ENCODE measurements at places on chromosomes 13 and 19.

DNA sequence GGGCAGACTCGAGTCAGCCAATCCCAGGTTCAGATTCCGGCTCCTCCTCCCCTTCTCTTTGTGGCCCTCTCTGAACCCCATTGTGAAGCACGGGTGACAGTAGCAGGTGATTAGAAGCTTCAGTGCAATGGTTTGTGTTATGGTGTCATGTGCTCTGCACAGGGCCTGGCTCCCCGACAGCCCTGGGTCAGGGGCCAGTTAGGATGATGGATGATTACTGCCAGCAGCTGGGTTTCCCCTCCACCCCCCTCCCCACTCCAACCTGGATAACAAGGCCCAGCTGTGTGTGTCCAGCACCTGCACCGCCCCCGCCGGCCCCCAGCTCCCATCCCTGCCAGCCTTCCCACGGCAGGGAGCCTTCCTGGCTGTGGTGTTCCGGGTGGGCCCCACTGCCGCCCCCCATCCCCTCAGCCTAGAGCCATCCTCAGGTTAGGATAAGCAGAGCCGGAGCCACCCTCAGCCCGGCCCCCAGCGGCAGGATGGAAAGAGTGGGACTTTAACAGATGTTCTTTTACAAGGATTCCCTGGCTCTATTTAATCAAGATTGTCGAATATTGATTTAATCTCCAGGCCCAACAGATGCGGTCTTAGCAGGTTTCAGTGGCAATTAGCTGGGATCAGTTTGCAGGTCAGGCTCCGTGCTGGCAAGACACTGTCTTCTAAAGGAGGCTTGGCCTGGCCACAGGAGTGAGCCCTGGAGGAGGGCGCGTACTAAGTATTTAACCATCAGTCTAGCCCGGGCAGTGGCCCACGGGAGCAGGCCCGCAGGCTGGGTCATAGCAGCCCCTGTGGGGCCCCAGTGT, 156.2 kb downstream of the SIPA1L3 start:
- DNase-seq, result no peak

GRCh38 chr19:13430790-13431582, 75.3 kb downstream of the CACNA1A start:
- DNase-seq, result peak; percentile 11

GRCh38 chr19:4906963-4907362, 2.3 kb upstream of the UHRF1 start:
- no peak for DNase-seq

DNA sequence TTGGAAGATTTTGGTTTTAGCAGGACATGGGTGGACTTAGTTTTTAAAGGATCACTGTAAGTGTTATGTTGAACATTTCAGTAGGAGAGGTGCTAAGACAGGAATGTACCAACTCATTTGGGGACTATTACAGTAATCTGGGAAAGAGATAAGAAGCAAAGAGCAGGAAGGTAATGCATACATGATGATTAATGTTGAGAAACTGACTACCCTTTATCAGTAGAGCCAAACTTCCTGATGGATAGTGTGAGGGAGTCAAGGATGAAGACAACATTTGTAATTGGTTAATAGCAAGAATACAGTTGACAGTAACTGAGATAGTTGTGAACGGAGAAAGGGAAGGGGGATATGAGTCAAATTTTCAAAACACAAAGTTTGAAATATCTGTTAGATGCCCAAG, 421.9 kb upstream of the PRR20A start:
- no peak for DNase-seq

DNA sequence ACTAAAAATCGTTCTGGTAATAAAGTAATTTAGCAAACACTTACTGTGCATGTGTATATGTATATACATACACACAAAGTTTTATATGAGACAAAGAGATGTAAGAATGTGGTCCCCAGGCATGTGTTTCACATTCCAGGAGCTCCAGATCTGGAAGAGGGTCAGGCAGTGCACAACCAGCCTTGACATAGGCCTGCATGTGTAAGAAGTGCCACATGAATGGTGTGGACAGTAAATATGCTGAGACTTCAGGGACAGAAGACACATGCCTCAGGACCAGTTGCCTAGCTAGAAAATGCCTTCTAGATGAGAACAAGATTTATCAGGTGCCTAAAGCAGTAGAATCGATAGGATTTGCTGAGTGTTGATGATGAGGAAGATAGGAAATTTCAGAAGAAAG, 76.4 kb downstream of the FRY start:
- no peak for DNase-seq

- peak; percentile 14 for DNase-seq
Measured at GRCh38 chr13:74287724-74288169, 153.5 kb upstream of the KLF12 start.

DNA sequence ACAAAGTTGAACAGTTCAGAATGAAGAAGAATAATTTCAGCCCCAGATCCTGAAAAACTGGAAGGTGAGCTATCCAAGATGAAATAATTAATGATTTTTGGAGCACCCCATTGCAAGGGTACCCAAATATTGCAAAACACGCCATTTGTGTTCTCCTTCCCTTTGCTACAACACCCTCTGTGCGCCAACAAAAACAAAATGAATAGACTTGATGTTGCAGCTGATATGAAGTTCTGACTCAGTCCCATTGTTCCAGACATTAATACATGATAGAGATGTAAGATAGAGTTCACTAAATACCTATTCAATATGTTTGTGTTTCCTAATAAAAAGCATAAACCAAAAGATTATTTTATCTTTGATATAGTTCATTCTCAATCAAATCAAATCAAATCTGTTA, 287.5 kb upstream of the SOX21 start:
- no peak for DNase-seq

DNA sequence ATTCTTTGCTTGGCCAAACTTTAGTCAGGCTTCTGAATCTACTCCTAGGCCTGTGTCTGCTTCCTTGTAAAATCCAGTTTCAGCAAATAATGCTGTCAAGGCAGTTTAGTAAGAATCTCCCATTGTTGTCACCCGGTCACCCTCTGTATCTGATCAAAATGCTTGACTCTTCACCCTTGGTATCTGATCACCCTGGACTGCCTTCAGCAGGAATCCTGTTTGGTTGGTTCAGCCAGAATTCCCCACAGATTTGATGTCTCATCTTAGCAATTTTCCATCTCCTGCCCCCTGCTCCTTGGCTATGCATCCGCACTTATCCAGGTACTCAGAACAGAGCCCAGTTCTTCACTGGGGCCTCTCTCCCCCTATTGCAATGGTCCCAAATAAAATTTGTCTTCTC, 172.4 kb upstream of the UBL3 start:
- no peak for DNase-seq

DNA sequence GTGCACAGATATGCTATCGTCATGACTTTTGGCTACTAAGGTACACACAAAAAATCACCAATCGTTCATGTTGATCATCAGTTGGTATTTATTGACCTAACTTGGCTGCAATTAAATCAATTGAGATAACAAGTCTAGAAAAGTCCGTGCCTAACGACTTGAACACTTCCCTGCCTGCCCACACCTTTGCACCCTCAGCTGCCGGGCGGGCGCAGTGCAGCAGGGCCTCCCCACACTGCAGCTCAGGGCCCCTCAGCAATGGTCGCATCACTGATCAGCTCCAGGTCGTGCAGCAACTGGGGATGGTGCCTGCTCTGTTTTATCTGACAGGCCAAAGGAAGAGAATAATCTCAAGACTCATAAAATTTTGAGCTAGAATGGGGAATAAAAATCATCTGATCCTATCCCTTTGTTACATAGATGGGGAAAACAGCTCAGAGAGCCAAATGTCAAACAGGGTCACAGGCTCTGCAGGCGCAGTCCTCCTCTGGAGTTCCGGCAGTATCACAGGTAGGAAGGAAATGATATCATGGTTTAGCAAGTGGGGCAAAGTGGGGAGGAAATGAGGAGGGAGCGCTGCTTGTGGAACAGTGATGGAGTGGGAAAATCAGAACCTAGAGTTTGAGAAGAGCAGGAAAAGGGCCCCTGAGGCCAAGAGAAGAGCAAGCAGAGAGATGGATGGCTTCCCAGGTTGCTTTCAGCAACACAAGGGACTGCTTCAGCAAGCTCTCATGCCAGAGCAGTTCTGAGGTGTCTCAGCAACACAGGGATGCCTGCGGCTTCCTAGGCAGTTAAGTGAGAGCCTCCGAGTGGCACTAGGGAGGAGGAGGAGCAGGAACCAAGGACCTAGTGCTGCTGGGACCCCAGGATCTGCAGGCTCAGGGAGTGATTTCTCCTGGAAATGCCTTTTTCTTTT, 57.5 kb downstream of the SLC7A1 start:
- no peak for DNase-seq

DNA sequence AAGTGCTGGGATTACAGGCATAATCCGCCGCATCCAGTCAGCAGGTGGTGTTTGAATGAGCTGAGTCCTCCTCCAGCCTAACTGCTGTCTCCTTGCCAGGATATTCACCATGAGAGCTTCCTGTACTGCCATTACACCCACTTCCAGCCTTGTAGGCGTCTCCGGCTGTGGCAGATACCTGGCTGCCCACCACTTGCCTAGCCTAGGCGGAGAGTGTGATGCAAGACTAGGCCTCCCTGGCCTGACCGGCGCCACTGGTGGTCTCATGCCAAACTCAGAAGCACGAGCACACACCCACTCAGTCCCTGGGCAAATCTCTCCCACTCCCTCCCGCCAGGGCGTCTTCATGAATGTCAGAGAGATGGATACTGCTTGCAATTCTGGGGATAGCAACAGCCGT, 16.6 kb downstream of the IL12RB1 start:
- DNase-seq, result no peak

DNA sequence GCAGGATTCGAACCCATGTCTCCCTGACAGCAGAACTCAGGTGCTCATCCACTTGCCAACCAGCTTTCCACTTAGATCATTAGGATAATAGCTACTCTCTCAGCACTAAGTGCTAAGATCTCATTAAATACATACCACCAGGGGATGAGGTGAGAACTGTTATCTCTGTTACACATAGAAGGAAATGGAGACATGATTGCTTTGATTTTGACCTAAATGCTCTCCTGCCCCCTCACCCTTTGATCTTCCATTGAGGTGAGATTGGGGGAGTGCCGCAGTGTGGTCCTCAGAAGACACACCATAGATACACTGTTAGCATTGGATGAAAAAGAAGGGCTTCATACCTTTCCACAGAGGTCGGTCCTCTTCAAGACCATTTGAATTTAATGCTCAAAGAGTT, 38.9 kb upstream of the NPAS1 start:
- no peak for DNase-seq

DNA sequence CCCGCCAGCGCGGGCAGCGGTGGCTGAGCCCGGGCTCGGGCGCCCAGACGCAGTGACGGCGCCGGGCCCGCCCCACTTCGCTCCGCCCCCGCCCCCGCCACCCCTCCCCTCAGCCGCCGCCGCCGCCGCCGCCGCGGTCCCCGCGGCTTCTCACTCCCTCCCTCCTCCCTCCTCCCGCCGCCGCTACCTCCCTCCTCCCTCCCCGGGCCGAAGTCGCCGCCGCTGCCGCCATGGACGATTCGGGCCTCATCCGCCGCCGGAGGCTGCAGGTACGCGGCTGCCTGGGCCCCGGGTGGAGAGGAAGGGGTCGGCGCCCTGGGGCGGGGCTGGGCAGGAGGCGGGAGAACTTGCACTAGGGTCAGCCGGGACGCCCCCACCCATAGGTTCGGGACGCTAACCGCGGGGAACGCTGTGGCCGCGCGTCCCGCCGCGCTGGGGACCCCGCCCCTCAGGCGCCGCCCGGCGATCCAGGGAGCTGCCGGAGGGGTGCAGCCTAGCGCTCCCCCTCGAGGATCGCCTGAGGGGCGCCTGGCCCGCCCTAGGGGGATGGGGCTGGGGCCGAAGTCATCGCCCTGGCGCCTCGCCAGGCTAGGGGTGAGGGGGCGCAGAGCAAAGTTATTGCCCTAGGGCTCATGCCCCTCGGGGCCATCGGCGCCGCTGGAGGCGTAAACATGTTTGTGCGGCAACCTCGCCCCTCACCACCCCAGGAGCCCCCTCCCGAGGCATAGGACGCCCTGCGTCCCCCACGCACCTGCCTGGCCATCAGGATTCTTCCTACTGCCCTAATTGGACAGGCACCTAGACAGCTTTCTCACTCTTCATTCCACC, 427 bp downstream of the RTBDN start:
- DNase-seq, result no peak

DNA sequence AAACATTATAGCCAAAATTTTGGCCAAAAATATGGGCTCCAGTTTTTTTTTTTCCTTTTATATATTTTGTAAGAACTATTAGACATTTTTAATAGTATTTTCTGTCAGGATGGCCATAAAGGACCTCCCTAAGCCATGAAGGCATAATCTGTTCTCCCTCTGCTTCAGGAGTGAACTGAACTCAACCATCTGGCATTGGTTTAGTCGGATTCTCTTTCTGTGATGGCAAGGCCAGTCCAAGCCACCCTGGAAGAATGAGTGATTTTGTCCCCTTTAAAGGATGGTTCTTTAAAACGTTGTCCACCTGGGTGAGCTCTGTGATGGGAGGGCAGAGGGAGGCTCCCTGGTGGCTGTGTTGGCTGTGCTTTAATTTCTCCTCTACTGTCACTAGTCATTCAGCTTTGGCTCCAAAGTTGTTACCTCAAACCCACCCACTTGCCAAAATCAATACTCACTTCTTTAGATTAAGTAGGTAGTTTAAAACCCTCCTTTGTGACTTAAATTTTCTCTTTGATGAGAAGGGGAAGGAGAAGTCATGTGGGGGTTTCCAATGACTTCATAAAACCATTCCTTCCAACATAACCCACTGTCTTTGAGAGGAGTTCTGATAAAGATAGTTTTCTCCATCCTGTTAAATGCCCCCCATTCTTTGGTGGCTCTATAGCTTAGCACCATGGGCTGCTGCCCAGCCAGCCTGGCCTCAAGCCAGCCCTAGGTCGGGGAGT, 4.4 kb downstream of the TNFRSF19 start:
- DNase-seq, result no peak

- peak; percentile 64 for DNase-seq
Measured at GRCh38 chr19:1269478-1270212, 513 bp downstream of the CIRBP start.

GRCh38 chr19:45421947-45422498, 1.7 kb downstream of the ERCC1 start:
- DNase-seq, result no peak

- DNase-seq, result no peak
Measured at GRCh38 chr13:65470781-65471180, 1759.4 kb downstream of the PCDH9 start.

- no peak for DNase-seq
Measured at GRCh38 chr13:39516096-39516495, 86.9 kb downstream of the LHFPL6 start.

GRCh38 chr13:47472516-47472915, 528.6 kb downstream of the SUCLA2 start:
- no peak for DNase-seq

- no peak for DNase-seq
Measured at GRCh38 chr13:81929988-81930387, 1589.1 kb upstream of the SPRY2 start.

GRCh38 chr13:45243077-45243476, 42.2 kb upstream of the KCTD4 start:
- DNase-seq, result no peak

GRCh38 chr19:45876411-45877197, 9.3 kb downstream of the IRF2BP1 start:
- no peak for DNase-seq

GRCh38 chr13:21319869-21320641, 139.0 kb downstream of the ZDHHC20 start:
- DNase-seq, result no peak
